ENCODE measurements at places on chromosomes 2 and 18.

DNA sequence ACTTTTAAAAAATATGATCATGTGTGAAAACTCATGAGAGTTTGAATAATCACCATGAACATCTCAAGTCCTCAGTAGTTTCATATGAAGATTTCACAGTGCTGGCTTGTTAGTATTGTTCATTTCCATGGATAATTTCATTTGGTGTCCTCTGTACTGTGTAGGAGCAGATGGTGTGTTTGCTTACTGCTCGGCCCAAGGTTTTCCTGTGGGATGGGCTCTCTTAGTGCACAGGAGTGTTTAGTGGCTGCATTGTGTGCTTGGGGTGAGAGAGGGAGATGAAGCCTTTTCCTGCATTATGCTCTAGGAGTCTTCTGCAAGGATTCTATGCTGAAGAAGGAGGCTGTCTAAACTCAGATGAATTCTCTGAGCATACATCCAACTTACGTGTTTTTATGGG, 270.6 kb downstream of the SOCS6 start:
- DNase-seq: no peak

DNA sequence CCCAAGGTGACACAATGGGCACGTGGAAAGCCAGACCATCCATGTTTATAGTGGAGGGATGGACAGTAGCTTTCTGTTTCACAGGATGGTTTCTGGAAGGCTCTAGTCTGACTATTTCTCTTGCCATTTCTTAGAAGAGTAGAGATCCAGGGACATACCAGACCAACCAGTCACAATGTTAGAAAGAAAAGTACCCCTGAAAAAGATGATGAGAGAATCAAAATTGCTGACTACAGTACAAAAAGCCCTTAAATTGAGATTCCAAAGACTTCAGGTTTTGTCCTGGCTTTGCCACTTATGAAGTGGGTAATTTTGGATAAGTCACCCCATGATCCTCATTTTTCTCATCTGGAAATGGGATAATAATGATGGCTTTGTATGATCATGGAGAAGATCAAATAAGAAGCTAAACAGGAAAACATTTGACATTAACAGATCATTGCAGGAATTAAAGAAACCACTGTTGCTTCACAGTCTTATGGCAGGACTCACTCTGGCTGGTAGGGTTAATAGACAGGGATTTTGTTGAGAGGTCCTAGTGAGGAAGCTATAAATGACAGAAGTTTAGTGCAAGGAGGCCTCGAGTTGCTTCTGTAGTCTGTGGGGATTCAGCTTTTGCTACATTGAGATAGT, 386.0 kb downstream of the IRS1 start:
- DNase-seq: no peak

GRCh38 chr2:76491503-76491902, 780.8 kb upstream of the GCFC2 start:
- no peak for DNase-seq

DNA sequence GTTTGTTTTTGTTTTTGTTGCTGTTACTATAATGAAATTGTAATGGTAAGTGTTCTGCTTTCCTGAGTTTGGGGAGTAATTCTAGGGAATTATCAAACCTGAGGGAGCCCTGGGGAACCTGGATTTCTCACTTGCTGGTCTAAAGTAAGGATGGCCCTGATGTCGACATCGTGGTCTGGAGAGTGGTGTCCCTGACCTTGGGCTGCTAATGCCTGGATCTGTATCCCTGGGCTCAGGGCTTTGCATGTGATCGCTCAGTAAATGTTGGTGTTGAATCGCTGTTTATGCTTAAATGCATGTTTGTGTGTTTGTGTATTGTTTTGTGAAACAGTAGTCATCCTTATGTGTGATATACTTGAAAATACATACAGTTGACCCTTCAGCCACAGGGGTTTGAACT, 6.1 kb downstream of the ACP1 start:
- DNase-seq: no peak

GRCh38 chr18:13625355-13625754, 101.0 kb downstream of the FAM210A start:
- no peak for DNase-seq

DNA sequence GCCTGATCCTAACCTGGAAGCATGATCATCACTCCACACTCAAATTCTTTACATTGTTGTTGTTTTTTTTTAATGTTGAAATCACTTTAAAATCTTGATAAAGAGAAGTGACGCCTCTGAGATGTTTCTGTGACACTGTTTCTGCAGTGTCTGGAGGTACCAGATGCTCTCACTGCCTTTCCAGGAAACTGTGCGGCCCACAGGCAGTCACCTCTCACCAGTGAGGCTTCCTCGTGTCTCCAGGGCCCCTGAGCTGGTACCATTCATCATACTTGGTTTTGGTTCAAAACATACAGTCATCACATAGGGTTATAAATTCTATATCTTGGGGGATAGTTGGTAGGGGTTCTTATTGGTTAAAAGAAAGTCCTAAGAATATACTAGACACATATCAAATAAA, 10.1 kb upstream of the ID2 start:
- no peak for DNase-seq

GRCh38 chr2:175698061-175698460, 304.0 kb downstream of the LNPK start:
- DNase-seq: no peak

DNA sequence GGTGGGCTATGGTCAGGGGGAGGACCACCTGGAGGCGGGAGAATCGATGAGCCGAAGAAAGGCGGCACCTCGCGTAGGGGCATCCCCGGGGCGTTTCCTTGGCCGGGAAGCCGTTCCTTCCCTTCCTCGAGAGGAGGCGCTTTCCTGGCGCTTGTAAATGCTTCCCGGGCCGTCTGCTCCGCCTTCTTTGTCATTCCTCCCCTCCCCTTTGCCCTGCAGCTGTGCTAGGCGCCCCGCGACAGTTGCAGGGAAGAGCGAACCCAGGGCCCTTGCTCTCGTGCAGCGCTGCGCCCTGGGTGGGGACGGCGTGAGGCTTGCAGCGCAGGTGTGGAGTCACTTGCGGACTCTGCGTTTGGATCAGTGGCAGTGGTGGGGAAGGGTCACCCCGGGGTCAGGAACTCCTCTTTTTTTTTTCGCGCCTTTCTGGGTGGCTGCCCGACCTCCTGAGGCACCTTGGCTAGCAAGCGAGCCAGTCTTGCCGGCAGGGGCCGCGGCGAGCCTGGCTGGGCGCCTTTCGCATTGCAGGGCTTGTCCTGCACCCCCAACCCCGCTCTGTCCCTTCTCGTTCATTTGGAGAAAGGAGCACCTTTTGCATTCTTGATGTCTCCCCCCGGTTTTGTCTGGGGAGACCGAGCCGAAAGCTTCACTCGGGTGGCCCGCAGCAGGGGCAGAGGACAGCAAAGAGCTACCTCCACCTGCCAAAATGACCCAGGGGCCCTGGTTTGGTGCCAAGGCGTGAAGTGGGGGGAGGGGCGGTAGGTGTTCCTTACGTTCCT, 858 bp downstream of the KCNS3 start:
- peak; percentile 11 for DNase-seq

- no peak for DNase-seq
Observed at GRCh38 chr18:461762-462161, 38.7 kb downstream of the COLEC12 start.

- no peak for DNase-seq
Observed at GRCh38 chr2:190599546-190600220, 49.2 kb upstream of the NAB1 start.

GRCh38 chr18:66395671-66396218, 208.1 kb downstream of the CDH19 start:
- DNase-seq: no peak

DNA sequence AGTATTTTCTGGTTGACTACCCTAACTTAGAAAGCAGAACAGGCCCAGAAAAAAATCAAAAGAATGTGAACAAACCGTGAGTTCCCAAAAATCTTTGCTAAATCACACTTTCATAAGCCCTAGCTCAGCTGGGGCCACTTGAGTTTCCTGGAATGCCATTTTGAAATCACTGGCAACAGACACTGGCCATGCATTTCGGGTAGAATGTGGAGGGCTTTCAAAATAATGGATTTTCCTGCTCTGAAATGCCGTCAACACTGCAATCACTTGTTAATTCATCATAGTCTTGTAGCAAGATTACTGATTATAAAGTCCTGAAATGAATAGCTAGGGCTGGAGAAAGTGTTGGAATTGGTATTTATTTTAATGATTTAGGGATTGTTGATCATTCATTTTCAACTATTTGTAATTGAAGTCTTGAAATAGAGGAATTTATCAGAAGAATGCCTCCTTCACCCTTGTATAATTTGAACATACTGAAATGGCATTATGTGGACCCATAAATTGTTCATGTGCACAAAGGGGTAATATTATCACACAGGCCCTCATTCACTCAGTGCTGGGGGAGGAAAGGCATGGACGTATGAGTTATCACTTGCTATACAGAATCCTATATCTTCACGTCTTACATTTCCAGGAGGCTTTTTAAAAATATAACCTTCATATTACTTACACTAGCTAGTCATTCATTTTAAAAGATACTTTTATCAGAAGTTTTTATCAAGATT, 134.8 kb downstream of the DTNA start:
- no peak for DNase-seq

DNA sequence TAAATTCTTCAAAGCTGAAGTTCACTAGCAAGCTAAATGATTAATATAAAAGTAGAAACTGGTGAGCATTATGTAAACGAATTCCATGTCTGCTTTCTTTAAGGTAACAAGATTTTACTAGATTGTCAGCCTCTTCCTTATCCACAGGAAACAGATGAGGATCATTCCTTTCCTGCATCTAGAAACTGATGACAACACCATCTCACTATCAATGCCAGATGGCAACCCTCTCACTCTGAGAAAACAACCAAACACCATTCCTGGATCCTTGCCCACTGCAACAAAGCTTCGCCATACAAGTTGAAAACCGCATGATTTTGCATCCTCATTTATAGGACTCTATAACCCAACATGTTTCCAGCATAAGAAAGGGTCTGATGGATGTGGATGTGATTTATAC, 122.9 kb downstream of the ZNF521 start:
- DNase-seq: no peak

DNA sequence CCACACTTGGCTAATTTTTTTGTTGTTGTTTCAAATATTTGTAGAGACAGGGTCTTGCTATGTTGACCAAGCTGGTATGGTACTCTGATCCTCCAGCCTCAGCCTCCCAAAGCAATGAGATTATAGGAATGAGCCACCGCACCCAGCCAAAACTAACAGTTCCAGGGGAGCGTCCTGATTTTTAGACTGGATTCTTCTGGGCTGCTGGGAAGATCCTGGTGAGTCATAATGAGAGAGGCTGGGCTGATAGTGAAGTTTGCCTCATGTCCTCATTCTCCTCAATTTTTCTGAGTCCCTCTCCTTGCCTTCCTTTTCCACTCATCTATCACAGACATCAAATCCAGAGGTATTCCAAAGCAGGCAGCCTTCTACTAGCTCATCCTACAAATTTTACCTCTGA, 81.3 kb downstream of the VSNL1 start:
- no peak for DNase-seq

DNA sequence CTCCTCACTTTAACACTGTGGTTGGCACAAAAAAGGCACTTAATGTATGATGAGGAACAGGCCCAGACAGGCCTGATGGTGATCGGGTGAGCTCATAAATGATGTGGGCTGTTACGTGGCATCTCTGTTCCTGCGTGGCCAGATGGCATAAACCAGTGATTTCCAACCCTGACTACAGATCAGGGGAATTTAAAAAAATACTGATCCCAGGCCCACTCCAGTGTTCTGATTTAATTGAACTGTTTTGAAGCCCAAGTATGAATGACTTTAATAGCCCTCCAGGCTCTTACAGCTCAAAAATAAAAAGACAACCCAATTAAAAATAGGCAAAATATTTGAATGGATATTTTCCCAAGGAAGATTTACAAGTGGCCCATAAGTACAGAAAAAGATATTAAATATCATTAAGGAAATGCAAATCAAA, 48.2 kb downstream of the LIPG start:
- no peak for DNase-seq

DNA sequence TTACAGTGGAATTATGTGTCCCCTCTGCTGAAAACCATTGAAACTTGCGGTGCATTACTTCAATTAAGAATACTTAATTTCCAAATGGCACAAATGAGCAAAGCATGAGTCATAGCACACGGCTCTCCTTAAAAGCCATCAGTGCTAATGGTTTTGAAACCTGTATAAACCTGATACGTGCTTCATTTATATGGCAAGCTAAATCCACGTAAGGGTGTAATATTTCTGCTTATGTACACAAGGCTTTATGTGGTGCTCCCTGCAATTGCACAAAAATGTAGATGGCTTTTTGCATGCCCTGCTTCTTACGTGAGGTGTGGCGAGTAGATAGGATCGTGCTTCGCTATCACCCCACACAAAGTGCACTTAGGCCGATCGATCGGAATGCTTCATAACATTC, 840.9 kb downstream of the GALR1 start:
- no peak for DNase-seq

DNA sequence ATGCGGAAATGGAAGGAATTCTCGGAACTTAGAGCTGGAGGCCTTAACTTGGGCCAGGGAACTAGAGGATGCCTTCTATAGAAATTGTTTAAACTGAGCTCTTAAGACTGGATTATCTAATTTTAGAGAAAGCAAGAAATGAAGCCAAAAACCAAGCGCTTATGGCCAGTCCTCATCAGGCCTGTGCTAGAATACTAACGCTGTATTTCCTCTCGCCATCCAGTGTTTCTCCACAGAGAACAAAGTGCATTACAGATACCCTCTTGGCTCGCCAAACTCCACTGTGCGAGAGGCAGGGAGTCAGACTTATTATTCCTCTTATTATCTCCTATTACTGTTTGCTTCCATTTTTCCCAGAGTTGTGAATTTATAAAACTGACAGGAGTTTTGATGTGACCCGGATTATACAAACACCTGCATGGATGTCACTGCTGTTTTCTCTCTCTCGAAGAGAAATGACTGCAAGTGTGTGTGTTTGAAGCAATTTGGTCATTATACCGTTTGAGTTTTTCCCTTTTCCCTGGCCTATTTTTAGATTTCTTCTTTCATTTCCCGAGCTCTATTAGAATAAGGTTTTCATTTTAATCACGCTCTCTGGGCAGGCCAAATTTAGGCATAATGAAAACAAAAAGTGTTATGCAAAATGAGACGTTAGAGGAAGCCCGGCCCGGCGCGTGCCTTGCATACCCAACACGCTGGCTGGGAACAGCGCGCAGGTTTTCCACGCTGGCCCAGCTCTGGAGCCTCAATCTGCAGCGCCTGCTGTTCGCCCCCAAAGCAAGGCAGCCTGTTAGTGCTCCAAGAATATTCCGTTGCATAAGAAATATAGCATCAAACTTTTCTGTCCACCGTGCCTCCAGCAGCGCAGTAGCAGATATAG, 103.3 kb downstream of the ALK start:
- DNase-seq: no peak

DNA sequence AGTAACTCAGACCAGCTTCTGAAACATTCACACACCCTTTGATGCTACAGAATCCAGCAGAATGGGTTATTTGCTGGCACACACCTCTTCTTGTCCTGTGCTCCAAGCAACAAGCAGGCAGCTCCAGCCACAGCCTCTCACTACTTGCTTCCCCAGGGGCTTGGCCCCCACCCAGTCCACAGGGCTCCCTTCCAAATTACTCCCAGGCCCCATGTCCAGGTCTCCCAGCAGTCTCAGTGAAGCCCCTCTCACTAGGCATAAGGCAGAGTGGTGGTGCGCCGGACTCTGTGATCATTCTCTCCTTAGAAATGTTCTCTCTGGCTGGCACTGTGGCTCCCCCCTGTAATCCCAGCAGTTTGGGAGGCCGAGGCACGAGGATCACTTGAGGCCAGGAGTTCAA, 25.9 kb downstream of the ITM2C start:
- no peak for DNase-seq
